GM10248 (cell line): ENCODE measurements at places on chromosomes 11 and 22.

DNA sequence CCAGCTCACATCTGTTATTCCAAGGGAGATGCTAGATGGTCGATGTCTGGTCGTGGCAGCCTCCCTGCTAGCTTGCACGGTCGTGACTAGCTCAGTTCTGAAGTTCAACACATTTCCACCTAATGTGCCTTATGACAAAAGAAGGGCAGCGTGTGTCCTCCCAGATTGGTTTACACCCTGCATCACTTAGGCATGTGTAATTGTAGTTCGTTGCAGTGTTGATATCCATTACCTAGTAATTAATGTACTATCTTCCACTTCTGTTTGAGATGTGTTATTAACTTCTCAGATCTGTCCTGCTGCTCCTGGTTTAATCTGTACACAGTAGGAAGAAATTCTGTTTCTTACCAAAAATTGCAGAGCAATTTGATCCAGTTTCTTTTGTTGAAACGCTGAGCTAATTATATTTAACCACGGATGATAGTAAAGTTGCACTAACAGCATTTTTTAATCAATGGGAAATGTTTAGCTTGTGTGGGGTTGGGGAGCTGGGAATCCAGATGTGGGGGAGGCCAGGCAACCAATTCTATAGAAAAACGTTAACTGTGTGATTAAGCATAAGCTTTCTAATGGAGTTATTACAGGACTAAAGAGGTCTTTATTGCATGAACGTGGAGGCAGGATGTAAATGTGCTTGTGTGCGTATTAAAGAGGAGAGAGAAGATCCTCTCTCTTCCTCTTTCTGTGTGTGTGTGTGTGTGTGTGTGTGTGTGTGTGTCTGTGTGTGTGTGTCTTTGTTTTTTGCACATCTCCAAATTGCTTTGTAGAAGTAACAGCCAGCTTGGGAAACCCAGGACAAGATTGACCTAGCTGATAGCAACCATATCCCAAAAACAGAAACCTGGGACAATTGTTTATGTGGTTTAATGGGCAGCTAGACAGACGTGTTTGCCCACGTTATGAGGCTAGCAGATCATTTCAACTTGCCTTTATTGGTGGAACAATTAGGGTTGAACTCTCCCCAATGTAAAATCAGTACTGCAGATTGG lies 145.7 kb upstream of the TTC12 start:
- no peak for DNase-seq

- peak; percentile 53 for DNase-seq
Observed at GRCh38 chr11:26331911-26332571, at the start of gene ANO3. ANO3 (plus strand) TSS chr11:26332130; CDS start chr11:26332276, 146 bp downstream.

DNA sequence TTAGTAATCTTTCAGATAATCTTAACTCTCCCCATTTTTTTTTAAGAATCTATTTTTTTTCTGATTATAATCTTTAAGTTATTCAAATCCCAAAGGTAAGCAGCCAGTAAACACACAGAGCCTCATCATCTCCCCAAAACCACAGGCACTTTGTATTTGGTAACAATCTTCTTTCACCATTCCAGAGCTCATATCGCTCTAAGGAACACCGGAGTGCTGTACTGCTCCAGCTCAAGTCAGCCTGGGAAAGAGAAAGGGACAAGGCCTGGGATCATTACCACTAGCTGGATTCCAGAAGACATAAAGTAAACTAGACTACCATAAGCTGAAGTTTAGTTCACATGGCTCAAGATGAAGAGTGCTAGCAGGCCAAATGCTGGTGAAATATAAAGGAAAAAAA lies 73.0 kb upstream of the APOA1 start:
- no peak for DNase-seq

GRCh38 chr11:270451-271318 lies 7.5 kb upstream of the NLRP6 start:
- DNase-seq = no peak

DNA sequence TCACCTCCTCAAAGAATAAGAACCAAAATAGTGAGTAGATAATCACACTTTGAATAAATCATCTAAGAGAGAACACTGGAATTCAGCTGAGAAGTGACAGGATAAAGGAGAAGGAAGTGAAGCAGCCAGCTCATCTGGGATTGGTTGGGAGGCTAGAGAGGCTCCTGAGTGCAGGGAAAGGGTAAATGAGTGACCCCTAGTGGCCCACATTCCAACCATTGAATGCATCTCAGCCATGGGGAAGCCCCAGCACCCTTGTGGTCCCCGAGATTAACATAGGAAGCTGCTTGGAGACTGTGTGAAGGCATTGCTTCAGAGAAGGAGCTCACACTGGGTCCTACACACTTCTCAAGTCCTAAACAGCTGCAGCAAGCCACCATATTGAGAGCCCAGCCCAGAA lies 82.3 kb downstream of the JRKL start:
- DNase-seq = peak; percentile 25

- no peak for DNase-seq
Observed at GRCh38 chr11:1008001-1008802, 28.3 kb downstream of the MUC6 start.

DNA sequence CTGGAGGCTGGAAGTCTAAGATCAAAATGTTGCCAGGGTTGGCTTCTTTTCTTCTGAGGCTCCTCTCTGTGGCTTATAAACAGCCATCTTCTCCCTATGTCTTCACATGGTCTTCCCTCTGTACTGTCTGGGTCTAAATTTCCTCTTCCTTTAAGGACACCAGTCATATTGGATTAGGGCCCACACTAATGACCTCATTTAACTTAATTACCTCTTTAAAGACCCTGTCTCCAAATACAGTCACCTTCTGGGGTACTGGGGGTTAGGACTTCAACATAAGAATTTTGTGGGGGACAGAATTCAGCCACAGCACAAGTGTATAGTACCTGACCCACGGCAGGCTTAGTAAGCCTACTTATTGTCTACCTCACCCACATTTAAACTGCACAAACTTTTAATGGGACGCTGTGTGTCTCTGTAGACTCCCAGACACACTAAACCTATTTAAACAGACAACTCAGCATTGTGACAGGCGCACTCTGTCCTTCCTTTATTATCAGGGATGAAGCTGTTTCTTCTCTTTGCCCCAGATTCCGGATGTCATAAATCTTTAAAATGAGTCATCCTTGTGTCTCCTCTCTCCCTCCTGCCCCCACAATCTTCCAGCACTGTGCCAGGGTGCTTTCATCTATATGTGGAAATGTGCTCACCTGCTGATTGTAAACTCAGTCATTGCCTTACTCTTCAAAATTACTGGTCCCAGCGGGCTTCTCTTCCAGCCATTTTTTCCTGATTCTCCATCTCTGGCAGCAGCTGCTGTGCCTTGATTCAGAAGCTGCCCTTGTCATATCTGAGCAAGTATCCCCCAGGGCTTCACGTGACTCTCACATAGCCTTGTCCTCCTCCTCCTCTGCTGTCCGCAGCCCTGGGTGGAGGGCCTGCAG lies 5.4 kb upstream of the MAPK8IP1 start:
- no peak for DNase-seq

DNA sequence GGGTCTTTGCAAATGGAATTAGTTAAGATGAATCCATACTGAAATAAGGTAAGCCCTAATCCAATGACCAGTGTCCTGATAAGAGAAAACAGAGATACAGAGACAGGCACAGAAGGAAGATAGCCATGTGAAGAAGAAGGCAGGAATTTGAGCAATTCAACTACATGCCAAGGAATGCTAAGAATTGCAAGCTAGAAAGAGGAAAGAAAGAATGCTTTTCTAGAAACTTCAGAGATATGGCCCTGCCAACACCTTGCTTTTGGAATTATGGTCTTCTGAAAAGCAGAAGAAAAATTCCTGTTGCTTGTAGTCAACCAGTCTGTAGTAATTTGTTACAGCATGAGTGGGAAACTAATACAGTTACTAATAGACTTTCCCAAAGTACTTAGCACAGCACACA lies 111.3 kb downstream of the SLC17A6 start:
- no peak for DNase-seq

DNA sequence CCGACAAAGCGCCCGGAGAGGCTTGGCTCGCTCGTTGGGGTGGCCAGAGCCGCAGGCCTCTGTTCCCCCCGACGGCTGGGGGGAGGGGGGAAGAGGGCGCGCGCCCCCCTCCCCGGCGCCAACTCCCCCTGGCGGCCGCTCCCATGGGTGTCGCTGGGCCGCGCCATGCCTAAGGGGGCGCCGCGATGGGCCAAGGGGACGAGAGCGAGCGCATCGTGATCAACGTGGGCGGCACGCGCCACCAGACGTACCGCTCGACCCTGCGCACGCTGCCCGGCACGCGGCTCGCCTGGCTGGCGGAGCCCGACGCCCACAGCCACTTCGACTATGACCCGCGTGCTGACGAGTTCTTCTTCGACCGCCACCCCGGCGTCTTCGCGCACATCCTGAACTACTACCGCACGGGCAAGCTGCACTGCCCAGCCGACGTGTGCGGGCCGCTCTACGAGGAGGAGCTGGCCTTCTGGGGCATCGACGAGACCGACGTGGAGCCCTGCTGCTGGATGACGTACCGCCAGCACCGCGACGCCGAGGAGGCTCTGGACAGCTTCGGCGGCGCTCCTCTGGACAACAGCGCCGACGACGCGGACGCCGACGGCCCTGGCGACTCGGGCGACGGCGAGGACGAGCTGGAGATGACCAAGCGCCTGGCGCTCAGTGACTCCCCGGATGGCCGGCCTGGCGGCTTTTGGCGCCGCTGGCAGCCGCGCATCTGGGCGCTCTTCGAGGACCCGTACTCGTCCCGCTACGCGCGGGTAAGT lies 1.4 kb downstream of the KCNC1 start:
- DNase-seq = no peak

GRCh38 chr11:125561924-125562323 lies 7.4 kb upstream of the EI24 start:
- DNase-seq = no peak

- no peak for DNase-seq
Observed at GRCh38 chr11:88555018-88555828, 217.7 kb upstream of the CTSC start.

DNA sequence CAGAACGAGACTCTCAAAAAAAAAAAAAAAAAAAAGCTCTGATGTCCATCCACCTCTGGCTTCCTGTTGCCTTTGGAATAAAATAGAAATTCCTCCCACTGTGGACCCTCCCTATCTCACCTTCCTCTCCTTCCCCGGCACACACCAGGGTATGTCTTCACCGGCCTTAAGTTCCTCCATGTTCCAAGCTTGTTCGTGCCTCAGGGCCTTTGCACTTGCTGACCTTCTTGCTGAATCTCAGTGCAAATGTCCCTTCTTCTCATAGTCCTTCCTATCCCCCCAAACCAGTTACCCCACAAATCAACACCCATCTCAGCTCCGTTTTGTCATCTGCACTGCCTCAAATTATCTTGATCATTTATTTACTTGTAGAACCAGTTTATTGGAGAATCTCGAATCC lies 20.6 kb downstream of the IFT27 start:
- no peak for DNase-seq

DNA sequence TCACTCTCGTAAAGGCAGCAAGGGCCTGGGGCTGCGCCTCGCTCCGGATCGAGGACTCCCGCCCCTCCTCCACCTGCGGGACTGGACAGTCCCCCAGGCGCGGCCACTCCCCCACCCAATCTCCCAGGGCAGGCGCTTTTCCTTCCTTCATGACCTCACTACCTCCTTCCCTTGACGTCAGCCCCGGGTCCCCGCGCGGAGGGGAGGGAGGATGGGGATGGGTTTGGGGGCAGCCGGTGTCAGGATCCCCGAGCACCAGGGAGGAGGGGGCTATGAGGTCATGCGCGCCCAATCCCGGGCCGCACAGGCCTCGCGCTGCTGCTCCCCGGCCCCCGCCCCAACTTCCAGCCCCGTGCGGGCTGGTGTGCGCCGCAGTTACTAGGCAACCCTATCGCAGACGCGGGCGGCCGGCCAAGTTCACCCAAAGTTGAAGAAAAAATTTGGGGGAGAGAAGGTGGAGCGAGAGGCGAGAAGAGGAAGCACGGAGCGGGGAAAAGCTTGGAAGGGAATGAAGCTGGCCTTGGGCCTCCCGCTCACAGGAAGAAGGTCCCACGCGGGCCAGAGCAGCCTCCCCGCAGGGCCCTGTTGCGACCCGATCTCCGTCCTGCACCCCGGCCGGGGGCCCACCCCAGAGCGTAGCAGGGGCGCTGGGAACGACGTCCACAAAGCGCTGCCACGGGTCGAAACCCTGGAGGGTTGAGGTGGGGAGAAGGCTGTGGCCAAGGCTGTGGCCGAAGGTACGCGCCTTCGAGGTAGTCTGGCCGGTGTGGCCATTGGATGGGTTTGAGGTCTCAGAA lies 8.3 kb downstream of the WT1 start:
- DNase-seq = no peak

- DNase-seq = peak; percentile 50
Observed at GRCh38 chr11:129992161-129992944, 10.3 kb downstream of the PRDM10 start.

DNA sequence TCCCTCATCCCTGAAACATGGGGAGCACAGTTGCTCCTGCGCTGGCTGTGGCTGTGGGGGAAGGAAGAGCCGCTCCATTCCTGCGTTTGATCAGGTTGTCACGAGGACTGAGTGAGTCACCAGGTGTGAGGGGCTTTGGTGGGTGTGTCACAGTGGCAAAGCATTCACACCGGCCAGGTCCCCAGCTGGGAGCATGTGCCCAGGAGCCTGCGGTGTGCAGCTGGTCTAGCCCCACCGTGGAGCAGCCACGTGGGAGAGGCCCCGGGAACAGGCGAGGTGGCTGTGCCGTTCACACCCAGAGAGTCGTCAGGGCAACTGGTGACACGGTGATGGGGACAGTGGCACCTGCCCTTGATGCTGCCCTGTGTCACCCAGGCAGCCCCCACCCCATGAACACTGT lies 47.6 kb upstream of the PPARA start:
- DNase-seq = no peak

GRCh38 chr11:86800960-86801272 lies 574 bp downstream of the PRSS23 start:
- DNase-seq = no peak

DNA sequence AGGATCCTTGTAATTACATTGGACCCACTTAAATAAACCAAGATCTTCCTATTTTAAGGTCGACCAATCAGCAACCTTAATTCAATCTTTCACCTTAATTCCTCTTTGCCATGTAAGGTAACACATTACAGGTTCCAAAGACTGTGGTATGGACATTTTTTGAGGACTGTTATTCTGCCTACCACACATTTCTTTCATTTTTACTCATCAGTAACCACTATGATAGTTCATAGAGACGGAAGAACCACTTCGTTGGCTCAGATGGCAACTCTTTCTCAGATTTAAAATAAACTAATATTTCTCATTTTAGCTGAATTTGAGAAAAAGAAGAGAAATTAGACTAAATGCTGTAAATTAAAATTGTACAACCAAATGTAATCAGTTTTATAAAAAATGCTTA lies 96.3 kb downstream of the PAX6 start:
- no peak for DNase-seq

GRCh38 chr11:105907319-105907718 lies 114.7 kb downstream of the MSANTD4 start:
- DNase-seq = no peak

GRCh38 chr11:122920579-122920978 lies 38.0 kb downstream of the JHY start:
- no peak for DNase-seq

- no peak for DNase-seq
Observed at GRCh38 chr11:110712659-110713448, 617 bp upstream of the ARHGAP20 start.
